ENCODE measurements at places on chromosomes 4 and X.

DNA sequence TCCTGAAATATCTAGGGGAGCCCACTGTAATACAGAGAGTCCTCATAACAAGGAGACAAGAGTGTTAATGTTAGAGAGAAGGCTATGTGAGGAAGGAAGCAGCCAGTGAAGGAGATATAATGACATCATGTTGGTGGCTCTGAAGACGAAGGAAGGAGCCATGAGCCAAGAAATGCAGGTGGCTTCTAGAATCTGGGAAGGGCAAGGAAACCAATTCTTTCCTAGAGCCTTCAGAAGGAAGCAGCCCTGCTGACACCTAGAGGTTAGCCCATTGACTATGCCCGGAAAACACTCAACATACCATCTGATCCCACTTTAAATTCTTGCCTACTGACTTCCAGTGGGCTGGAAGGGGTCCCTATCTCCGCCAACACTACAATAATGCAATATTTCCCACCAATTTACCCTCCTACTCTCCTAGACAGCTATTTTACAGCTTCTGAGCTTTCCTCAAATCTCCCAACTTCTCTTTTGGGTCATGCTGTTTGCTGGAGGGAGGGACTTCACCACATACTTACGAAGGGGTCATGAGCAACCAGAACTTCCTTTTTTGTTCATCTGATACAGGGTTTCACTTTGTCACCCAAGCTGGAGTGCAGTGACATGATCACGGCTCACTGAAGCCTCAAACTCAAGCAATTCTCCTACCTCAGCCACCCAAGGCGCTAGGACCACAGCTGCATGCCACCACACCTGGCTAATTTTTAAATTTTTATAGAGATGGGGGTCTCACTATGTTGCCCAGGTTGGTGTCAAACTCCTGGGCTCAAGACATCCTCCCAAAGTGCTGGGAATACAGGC is 25.2 kb upstream of the G3BP2 start:
- no peak for DNase-seq

GRCh38 chrX:69565247-69565815 is 50.6 kb upstream of the EDA start:
- no peak for DNase-seq

- DNase-seq, result no peak
Measured at GRCh38 chr4:52957220-52957686, 95.1 kb downstream of the RASL11B start.

DNA sequence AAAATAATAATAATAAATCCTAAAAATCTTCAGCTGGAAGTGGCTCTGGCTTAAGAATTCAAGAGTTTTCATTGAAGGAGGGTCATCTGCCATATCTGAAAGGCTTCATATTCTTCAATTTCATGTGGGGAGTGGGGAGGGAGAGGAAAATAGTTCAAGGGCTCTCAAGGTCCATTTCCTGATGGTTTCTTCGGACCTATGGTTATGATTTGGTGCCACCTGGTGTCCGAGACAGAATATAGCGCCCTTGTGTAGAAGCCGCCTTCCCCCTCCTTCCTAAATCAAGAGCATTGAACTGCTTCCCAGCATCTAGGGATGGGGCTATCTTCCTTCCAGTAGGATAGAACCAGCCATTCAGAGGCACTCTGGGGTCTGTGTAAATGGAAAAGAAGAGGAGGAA is 34.3 kb downstream of the NLGN3 start:
- DNase-seq, result no peak

DNA sequence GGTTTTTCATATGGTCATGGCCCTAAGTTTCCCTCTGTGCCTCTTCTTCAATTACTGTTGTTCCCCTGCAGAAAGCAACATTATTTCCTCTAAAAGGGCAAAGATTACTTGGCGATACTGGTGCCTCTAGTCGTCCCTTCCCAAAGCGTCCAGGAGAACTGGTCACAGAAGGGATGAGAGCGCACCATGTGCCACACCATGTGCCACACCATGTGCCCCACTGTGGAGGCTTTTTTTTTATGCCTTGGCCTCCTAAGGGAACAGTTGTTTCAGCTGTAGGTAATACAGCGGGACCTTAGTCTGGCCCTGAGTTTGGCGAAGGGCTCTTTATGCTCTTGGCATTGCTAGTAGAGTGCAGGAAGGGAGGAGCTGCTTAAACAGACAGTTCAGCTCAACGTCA is 11.5 kb upstream of the FGG start:
- DNase-seq, result no peak

GRCh38 chr4:109027016-109027500 is 264.2 kb upstream of the ETNPPL start:
- no peak for DNase-seq

- DNase-seq, result no peak
Measured at GRCh38 chr4:123064390-123064789, 142.0 kb upstream of the NUDT6 start.

DNA sequence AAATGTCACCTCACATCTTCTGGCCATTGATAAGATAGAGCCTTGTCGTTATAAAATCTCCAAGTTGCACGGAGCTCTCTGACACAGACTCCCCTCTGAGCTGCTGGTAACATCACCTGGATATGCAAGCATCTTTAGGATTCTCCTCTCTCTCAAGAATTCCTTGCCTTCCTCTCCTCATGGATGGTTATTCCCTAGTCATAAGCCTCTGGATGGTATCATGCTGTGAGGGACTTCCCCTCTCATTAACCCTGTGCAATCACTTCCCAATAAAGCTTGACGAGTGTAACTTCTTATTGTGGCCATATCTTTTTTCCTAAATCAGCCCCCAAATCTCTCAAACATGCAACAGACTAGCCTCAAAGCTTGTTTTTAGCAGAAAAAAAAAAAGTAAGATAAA is 1057.0 kb upstream of the SLIT2 start:
- DNase-seq, result no peak

- DNase-seq, result no peak
Measured at GRCh38 chr4:186727977-186728519, 4.4 kb upstream of the FAT1 start.

DNA sequence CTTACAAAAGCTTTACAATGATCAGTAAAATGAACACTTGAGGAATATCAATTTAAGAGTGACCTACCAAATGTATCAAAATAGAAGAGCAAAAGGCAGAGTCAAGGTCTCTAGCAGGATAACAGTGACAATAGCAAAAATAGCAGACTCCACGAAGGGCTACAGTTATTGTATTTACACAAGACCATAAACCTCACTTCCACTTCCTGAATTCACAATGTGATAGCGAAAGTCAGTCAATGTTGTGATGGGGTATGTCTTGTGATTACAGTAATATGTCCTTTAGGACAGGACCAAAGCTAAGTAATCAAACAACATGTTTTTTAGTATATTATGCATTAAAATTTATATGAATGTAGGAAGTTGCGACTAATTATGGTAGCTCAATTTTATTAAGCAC is 139.6 kb downstream of the IQCM start:
- DNase-seq, result no peak

GRCh38 chrX:19682712-19683331 is 167.5 kb upstream of the MAP3K15 start:
- no peak for DNase-seq

DNA sequence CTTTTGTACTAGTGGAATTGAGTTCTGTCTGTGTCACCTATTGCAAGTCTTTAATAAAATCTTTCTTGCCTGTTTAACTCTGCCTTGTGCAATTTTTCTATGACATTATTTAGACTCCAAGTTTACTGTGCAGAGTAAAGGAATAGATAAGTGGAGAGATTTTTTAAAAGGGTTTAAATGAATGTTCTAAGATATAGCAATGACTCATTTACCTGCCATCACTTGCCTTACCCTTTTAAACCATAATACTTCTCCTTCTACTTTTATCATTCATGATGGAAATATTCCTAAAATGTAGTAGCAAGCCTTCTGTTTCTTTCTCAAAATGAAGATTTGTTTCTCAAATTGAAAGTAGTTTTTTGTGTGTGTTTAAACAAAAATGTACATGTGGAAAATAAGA is 782.8 kb upstream of the MAGEB2 start:
- DNase-seq, result no peak

DNA sequence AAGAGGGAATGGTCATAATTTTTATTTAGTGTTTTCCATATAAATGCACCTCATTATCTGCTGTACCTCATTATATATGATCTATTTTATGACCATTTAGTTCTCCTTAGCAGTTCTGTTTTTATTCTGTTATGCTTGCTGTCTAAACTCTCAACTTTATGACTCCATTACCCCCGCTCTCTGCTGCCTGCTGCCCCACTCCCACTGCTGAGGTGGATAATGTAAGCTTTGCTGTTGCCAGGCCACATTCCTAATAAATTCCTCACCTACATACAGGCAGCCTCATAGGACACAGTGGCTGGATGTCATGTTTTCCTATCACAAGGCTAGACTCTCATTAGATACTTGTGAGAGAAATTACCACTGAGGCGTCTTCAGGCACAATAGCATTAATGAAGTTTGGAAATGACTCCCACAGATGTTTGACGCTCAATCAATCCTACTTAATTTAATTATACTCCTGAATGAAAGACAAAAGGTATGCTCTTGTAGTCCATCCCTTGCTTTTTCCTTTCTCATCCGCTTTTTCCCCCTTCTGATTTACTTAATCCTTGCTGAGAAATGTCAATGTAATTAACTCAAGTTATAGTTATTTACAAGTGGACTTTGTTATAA is 497.5 kb upstream of the IGFBP7 start:
- no peak for DNase-seq

DNA sequence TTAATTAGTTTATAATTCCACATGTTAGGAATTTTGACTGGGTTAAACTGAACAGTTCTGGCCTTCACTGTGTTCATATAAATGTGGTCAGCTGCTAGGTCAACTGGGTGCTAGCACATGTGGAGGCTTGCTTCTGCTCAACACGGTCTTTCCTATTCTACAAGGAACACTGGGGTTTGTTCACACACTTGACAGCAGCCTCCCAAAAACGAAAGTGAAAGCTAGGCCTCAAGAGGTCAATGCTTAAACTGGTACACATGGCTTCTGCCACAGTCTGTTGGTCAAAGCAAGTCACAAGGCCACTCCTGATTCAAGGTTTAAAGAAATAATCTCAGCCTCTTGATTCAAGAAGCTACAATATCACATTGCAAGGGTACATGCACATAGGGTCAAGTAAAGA is 126.5 kb downstream of the QDPR start:
- DNase-seq, result no peak

DNA sequence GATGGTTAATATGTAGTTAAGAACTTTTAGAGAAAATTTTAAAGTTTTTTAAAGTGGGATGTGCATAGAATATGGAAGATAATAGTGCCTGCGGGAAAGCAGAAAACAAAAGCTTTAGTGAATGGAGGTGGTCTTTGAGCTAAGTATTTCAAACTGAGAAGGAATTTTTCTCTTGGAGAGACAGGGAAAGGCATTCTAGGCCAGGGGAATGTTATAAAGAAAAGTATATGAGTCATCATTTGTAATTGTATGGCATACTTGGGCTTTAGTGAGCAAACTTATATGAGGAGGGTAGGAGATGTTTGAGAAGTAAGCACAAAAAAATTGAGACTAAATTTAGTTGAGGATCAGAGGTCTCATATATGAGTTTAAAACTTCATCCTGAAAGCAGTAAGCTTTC is 467.0 kb downstream of the PPARGC1A start:
- DNase-seq, result no peak

DNA sequence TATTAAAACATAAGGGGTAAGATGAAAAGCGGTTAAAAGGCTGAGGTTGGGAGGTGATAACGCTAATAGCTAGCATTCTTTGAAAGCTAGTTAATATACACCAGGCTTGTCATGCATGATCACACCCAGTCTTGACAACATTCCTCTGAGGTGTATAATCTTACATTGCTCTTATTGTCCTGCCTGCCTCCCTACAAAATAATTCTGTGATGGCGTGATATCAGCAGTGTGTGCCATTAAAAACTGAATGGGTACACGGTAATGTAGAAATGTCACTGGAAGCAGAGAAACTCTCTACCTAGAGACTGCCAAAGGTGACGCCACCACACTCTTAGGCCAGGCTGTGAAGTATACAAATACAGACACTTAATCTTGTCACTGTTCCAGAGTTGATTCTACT is 68.1 kb downstream of the DIAPH2 start:
- DNase-seq, result no peak

- no peak for DNase-seq
Measured at GRCh38 chrX:9207142-9207541, 173.2 kb upstream of the FAM9B start.

- no peak for DNase-seq
Measured at GRCh38 chr4:165507381-165507780, 128.6 kb downstream of the CPE start.

DNA sequence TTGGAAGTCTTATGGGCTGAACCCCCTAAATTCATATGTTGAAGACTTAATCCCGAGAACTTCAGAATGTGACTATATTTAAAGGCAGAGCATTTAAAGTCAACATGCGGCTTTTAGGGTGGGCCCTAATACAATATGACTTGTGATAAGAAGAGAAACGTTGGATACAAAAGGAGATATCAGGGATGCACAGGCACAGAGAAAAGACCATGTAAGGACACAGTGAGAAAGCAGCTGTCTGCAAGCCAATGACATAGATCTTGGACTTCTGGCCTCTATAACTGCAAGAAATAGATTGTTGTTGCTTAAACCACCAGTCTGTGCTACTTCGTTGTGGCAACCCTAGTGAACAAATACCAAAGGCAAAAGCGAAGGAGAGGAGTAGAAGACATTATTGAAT is 42.2 kb downstream of the GABRG1 start:
- DNase-seq, result no peak

GRCh38 chrX:118164138-118164537 is 47.5 kb upstream of the KLHL13 start:
- no peak for DNase-seq

DNA sequence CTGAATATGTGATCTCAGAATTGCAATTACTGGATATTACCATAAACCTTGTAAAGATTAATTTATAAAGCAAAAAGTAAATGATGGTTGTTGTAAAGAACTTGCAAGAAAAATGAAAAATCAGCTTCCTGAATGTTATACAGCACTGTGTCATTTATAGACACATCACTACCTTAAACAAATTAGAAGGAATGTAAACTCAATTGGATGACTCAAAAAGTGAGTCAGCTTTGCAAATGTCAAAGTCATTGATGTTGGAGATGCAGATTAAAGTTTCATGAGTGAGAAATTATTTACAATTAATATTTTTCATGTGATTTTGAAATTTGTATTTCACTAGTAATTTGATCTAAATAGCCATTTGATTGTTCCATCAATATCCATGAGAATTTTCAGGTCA is 193.2 kb downstream of the RAPGEF2 start:
- no peak for DNase-seq
